Glomerular endothelial cell (primary cell): ENCODE measurements at places on chromosomes 16 and 17. TPM values are rescaled to one million over a fixed set of nuclear protein-coding genes. Genes with fewer than 3 reads are reported as not detected.

GRCh38 chr17:71759422-71760060, 361.3 kb upstream of the SOX9 start:
- DNase-seq: no peak

- no peak for DNase-seq
These were observed 32.0 kb upstream of the IL34 start for GRCh38 chr16:70614208-70614951.

The WDR59 gene
- 20.2 and 23.7 TPM in 2 replicates for total RNA-seq

GRCh38 chr17:46976626-46977270, 2.3 kb downstream of the RPRML start:
- no peak for DNase-seq
